Stimulated activated CD8-positive, alpha-beta memory T cell treated with anti-CD3 and anti-CD28 coated beads, Interleukin-4, amount 100 ng/mL, for 4 hours (primary cell): ENCODE measurements at places on chromosomes 2 and 18.
A peak's percentile ranks its signal among the peaks of the same experiment; 100 is the strongest.

GRCh38 chr2:241903121-241904010 lies 33.8 kb downstream of the RTP5 start:
- DNase-seq: no peak

GRCh38 chr2:39550701-39551285 lies 113.7 kb upstream of the MAP4K3 start:
- DNase-seq: no peak

GRCh38 chr2:18824915-18825314 lies 235.5 kb upstream of the NT5C1B start:
- no peak for DNase-seq

DNA sequence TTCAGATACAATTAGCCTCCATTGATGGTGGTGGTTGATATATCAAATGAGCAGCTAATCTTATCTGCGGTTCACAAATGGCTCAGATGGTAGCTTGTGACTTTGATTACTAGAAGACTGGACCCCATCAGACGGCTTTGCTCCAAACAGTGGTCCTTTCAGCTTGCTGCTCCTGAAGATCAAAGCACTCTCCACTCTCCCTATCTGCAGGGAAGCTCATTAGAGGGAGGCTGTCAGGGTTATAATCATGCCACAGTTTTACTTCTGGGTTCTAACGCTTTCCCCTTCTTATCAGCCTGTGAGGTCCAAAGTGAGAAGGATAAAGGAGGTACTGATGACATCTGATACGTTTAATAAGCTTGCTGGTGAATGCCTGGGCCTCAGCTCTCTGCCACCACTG lies 247.1 kb upstream of the NT5C1B start:
- DNase-seq: no peak

GRCh38 chr2:217930761-217931563 lies 71.8 kb downstream of the TNS1 start:
- DNase-seq: no peak

DNA sequence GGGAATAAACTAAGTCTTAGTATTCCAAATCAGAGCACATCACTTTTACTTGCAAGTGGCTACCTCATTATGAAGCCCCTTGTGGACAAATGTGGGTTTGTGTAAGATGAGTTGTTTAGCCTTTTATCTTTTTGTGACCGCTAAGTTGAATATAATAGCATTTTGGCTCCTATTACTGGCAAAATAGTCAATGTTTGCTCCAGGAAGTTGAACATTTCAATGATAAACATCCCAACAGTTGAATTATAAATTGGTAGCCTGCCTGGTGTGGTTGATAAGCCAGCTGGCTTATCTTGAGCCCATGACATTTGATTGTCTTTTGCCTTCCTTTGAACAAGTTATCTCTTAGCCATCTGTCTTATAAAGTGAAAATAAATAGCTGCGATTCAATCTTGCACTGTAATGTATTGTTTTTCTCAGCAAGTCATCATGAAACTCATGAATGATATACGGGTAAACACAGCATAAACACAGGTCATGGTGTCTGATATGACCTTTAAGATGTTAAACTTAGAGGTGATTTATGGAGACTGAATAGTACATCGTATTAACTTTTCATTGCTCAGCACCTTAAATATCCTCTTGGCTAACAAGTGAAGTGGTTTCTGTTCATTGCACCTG lies 338.4 kb downstream of the SOCS6 start:
- DNase-seq: no peak

DNA sequence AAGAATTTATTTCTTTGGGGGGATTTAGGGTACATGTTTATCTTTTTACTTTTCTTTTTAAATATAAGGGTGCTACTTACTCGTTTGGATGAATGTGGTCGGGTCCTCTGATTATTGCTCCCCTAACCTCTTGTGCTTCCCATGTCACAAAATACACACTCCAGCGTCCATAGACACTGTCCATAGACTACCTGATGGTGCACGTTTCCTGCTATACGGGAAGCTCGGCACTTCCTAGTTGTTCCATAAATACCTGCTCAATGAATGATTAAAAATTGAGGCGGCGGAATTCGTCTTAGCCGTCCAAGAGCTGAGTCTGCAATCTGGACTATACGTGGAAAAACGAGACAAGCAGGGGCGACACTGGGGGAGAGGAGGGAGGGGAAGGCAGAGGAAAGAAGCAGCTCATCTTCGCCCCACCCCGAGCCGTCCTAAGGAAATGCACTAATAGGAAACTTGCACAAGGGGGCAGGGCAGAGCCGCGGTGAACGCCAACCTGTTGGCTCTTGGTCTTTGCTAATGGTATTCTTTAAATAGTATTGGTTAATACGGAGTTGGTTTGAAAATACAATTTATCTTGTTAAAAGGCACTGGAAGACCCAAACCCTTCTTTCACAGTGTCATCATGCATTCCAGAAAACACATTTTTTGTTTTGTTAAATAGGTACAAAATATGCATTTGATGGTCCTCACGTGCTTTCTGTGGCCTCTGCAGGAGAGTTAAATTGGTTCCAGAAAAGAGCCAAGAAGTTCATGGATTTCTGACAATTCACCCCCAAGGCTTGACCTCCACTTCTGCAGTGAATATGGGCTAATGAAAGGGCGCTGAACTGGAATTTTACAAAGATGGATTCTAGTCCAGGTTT lies 73.0 kb upstream of the KCTD1 start:
- DNase-seq: no peak

DNA sequence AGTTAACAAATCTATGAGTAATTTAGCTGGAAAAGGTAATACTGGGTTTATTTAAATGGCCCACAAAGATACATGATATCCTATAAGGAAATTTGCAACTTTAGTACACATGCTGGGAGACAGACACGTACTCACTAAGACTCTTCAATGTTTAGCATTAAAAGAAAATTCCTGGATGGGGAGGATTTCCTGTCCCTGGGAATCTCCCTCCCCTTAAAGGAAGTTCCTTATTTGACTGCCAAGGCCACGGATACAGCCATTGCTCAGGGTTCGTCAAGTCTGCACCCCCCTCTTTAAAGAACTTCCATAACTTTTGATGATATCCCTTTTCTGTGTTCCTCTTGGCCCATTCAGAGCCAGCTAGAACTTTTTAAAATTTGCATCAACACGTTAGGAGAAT lies 267.6 kb downstream of the CD226 start:
- DNase-seq: no peak

- peak; percentile 7 for DNase-seq
Measured at GRCh38 chr2:179264368-179265081, at the start of gene SESTD1. Gene SESTD1 (minus strand): TSS chr2:179264832. CDS start chr2:179191841, 72,991 bp downstream.
